Right forelimb (tissue), 1 donor: ENCODE measurements at places on chromosomes 13 and 19.

- no peak for DNase-seq
Observed at GRCh38 chr13:81406639-81407292, 1065.8 kb upstream of the SPRY2 start.

DNA sequence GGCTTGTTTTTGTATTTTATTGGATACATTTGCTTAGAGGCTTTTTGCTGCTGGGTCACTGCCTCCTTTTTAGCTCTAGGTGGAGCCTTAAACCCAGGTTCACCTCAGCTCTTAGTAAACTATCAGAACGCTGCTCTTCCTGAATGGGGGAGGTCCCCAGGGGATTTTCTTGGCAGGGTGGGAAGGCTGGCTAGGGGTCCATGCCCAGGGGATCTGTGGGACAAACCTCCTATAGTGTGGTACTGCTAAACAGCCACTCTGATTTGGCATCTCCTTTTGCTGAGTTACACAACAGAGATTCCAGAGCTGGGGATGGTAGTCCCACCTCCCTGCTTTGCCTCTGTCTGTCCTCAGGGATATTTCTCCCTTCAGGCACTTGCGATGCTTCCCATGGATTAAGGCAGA is 204.9 kb downstream of the ZIC5 start:
- DNase-seq = no peak

GRCh38 chr19:8054169-8054568 is 1.6 kb downstream of the CCL25 start:
- DNase-seq = no peak

DNA sequence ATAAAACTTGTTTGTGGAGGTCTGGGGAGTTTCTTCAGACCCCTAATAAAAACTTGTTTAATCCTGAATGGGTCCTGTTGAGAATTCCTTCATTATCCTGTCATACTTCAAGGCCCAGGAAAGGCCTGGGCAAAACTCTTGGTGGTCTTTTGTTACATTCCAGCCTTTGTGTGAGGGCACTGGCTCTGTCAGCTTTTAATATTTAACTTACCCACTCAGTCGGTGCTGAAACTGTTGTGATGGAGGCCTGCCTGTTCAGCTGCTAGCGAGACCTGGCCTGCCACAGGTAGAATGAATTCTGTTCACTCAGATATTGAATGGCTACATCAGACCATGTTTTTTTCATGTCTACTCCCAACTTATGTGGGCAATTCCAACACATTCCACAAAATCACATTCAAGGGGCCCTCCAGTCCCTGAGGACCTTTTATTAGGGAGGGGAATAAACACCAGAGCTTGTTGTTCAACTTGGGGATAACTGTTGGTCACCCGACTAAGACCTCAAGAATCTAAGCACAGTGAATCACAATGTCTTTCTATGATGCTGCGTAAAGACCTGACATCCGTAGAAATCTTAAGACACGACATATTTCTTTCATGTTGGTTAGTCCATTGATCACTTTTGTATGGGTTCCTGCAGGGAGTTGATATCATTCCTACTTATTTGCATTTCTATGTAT is 12.5 kb downstream of the NLRP8 start:
- no peak for DNase-seq

DNA sequence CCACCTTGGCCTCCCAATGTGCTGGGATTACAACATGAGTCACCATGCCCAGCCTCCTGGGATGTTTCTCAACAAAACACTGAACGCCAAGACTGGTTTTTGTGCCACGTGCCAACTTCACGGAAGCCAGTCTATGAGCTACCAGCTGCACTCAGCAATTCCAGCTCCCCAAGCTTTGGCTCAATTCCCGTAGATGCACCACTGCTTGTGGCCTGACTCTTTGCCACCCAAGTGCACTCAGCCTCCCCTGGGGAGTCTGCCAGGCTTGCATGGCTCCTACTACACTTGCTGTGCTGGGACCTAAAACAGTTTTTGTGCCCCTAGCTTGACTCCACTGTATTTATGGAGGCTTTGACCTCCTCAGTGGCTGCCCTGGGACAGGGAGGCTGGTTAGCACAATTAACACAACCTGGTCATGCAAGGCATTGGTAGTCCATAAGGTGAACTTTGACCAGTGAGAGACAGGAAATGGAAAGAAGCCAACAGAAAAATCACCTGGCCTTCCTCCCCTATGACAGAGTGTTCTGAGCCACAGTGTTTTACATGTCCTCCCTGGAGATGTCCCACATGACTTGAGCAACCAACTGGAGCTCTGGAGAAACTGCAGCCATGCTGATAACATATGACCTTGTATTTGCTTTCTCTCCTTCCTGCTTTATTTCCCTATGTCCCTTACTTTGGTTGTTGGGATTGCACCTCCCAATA is 1173.1 kb downstream of the UQCRFS1 start:
- DNase-seq = no peak

GRCh38 chr13:40255551-40255950 is 410.9 kb downstream of the FOXO1 start:
- no peak for DNase-seq

- no peak for DNase-seq
Observed at GRCh38 chr13:44206434-44206833, 167.2 kb upstream of the SERP2 start.

- no peak for DNase-seq
Observed at GRCh38 chr19:56295531-56296455, 18.8 kb downstream of the ZSCAN5A start.

GRCh38 chr13:51257187-51257586 is 35.0 kb downstream of the FAM124A start:
- DNase-seq = no peak

- DNase-seq = no peak
Observed at GRCh38 chr13:73092829-73093228, 34.0 kb downstream of the KLF5 start.

DNA sequence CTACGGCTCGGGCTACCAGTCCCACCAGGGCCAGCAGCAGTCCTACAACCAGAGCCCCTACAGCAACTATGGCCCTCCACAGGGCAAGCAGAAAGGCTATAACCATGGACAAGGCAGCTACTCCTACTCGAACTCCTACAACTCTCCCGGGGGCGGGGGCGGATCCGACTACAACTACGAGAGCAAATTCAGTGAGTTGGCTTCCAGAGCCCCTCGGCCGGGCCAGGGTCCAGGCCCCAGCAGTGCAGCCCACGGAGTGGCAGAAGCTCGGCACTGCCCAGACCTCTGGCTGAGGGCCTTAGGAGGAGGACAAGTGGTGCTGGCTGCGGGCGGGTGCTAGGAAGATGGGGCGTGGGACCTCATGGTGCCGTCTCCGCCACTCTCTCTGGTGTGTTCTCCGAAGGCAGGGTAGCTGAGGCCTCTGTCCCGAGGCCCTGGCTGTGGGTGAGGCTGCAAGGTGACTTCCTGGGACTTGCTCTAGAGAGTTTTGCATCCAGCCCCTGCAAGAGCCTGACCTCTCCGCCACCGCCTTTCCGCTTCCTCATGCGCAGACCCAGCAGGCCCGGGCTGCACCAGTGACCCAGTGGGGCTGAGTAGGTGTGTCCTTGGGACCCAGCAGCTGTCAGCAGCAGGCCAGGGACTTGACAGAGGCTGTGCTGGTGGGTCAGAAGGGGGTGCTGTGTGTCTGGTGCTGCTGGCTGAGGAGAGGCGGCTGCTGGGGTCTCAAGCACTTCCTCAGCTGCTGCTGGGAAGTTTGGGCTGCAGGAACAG is 13.5 kb upstream of the QTRT1 start:
- DNase-seq = no peak

DNA sequence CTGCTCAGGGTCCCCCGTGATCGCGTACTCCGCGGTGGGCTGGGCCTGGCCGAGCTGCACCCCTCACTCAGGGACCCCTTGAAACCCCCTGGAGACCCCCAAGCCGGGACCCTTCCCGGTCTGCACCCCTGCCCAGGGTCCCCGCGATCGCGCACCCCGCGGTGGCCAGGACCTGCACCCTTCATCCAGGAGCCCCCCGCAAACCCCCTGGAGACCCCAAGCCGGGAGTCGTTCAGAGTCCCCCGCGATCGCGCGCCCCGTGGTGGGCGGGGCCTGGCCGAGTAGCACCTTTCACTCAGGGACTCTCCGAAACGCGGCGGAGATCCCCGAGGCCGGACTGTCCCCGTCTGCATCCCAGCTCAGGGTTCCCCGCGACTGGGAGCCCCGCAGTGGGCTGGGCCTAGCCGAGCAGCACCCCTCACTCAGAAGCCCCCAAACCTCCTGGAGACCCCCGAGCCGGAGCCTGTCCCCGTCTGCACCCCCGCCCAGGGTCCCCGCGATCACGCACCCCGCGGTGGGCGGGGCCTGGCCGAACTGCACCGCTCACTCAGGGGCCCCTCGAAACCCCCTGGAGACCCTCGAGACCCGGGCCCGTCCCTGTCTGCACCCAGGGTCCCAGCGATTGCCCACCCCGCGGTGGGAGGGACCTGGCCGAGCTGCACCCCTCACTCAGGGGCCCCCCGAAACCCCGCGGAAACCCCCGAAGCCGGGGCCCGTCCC is 748 bp downstream of the LMNB2 start:
- DNase-seq = no peak

GRCh38 chr13:28601581-28601980 is 57.3 kb upstream of the POMP start:
- DNase-seq = no peak

GRCh38 chr13:32639502-32640105 is 53.4 kb downstream of the PDS5B start:
- DNase-seq = no peak

- no peak for DNase-seq
Observed at GRCh38 chr19:52991484-52991883, 22.2 kb upstream of the ERVV-1 start.

DNA sequence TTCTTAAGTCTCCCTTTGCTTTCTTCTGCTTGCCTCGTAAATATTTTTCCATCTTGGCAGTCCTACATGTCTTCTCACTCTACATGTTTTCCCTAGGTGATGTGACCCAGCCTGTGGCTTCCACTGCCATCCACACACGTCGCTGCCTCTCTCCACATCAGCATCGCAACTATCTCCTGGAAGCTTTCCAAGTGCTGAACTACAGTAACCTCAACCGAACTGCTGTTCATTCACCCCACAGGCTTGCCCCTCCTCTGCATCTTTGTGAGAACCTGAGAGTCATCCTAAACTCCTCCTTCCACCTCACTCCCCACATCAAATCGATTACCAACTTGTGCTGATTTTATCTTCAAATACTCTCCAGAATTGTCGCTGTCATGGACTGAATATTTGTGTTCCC is 41.2 kb upstream of the USPL1 start:
- DNase-seq = no peak

GRCh38 chr19:44822177-44822576 is 13.3 kb downstream of the BCAM start:
- DNase-seq = no peak

- DNase-seq = no peak
Observed at GRCh38 chr13:43061496-43062280, 38.3 kb downstream of the DNAJC15 start.

GRCh38 chr13:70703755-70704154 is 595.5 kb upstream of the KLHL1 start:
- no peak for DNase-seq

- no peak for DNase-seq
Observed at GRCh38 chr19:46202872-46203860, 26.4 kb upstream of the IGFL1 start.

DNA sequence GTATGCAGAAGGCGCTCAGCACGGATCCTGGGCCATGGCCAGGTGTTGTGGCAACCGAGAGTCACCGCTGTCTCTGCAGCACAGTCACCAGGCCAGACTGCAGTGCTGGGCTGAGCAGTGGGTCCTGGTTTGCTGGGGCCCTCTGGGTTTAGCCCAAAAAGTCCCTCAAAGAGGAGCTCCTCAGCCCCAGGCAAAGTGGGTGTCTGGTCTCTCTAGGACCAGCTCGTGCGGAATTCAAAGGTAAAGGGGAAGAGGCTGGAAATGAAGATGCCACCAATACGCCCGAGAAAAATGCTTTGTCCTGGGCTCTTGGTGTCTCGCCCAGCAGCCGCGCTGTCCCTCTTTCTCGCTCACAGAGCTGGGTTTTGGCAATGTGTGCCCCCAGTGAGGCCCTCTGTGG is 38.5 kb upstream of the ANKRD10 start:
- no peak for DNase-seq

GRCh38 chr19:14203177-14203576 is 2.8 kb downstream of the ADGRL1 start:
- DNase-seq = no peak

DNA sequence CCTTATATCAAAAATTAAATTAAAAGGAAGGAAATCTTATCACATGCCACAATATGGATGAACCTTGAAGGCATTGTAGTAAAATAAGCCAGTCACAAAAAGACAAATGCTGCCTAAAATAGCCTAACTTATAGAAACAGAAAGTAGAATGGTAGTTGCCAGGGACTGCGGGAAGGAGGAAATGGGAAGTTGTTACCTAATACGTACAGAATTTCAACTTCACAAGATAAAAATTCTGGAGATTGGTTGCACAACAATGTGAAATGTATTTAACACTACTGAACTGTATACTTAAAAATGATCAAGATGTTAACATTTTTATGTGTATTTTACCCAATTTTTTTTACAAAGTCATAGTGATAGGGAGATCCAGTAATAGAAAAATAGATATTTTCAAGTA is 10.2 kb upstream of the N4BP2L2 start:
- DNase-seq = no peak

DNA sequence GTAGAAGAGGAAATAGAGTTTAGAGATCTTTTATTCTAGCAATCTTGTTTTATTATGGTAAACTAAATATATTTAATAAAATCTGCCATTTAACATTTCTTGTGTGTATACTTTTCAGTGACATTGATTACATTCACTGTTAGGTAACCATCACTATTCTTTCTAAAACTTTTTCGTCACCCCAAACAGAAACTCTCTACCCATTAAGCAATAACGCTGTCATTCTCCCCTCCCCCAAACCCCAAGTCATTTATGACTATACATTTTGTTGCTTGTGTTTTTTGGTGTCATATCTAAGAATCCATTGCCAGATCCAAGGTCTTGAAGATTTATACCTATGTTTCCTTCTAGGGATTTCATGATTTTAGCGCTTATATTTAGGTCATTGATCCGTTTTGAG is 10.6 kb downstream of the URI1 start:
- DNase-seq = no peak

DNA sequence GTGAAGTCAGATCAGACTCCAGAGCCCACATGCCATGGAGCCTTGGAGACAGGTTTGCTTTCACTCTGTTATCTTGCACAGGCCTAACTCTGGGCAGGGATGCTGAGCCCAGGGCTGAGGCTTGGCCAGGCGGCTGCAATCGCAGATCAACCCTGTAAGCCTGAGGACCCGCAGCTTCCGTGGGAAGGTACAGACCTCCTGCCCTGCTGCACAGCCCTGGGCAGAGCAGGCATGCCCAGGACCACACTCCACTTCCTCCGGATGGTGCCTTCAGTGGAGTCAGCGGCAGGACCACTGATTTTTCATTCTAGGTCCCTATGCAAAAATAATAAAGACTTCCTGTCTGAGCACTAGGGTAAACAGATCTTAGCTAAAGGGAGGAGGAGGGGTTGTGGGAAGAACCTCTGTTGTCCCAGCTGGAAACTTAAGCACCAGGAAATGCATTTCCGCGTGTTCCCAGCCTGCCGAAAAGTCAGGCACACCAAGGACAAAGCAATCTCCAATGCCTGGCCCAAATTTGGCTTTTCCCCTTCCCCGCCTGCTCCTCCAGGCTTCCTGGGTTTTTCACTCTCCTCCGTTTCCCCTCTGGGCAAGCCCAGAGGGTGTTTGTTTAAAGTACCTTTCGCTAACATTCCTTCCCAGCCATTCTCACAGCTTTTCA is 87.3 kb downstream of the KCTD15 start:
- DNase-seq = no peak
